Foreskin fibroblast (primary cell): ENCODE measurements at places on chromosomes 2 and 18.

- DNase-seq = peak; percentile 71
Measured at GRCh38 chr2:170530284-170530745, 184.8 kb upstream of the SP5 start.

- DNase-seq = no peak
Measured at GRCh38 chr2:106857882-106858478, 28.0 kb downstream of the ST6GAL2 start.

DNA sequence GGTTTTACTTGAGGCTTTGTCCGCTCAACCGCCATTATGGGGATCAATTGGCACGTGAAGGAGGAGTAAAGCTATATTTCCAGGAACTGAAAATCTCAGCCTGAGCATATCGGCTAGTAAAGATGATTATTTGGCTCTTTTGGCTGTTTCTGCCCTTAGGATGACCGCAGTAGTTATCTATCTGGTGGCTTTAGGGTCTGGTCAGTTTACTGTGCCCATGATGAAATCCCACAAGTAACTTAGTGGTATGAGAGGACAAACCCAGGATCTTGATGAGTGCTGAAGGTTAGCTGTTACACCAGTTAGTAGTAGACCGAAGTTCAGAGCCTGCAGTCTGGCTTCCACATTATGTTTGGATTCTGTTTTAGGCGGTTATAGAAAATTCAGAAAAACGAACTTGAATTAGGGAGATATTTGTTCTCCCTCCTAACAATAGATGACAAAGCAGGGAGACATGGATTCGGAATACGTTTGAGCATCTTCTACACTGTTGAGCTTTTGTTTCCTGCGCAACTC is 1.2 kb downstream of the MAT2A start:
- DNase-seq = peak; percentile 28

DNA sequence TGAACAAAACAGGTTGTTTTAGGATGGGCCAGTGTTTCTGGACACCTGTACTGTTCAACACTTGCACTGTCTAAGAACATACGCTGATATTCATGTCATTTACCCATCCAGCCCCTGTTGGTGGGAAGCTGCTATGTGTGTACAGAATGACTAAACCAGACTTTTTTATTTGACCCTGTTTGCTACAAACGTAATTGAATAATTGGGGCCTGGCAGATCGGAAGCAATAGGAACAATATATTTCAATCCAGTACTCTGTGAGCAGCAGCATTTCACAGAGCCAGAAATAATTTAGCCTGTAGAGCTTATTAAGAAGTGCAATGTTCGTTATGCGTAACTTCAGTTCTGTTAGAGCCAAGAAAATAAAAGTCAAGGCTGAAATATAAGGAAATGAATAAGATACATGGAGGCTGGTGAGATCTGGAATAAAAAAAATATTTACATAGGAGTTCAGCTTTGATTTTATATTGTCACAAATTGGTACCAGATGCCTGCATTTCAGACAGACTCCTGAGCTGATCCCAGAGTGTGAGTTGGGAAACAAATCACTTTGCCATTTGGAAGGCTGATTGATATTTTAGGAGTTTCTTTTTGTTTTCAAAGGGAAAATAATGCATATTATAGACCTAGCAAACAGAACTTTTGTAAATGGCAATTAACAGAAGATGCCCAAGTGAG is 19.7 kb downstream of the CABLES1 start:
- no peak for DNase-seq

GRCh38 chr2:174546519-174547506 is 50.8 kb downstream of the WIPF1 start:
- peak; percentile 56 for DNase-seq

GRCh38 chr18:703213-703967 is 9.0 kb downstream of the ENOSF1 start:
- DNase-seq = peak; percentile 59

DNA sequence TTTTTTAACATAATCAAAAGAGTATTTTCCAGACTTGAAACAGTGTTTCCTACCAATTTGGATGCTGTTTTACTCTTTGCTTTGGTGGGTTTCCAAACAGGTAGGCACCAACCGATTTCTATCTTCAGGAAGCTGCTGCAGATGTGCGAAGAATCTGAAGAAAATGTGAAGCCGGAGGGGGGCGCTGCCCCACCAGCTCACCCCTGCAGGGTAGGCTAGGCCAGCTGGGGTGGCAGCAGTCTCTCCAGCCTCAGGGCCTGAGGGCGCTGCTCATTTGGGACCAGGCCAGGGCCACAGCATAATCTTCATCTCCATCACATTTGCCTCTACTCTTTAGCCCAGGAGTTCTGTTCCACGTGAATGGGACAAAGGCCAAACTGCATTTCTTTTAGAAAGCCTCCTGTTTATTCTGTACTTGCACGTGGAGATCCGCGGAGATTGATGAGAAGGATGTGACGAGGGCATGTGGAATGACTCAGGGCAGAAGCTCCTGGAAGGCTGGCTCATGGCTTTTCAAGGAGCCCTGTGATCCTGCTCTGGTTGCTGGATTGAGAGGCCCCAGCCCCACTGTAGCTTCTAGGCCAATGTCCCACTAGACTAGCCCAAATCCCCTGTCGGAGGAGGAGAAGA is 84.2 kb upstream of the FAM136A start:
- DNase-seq = no peak

GRCh38 chr18:76674596-76674995 is 147.8 kb upstream of the ZNF236 start:
- no peak for DNase-seq

DNA sequence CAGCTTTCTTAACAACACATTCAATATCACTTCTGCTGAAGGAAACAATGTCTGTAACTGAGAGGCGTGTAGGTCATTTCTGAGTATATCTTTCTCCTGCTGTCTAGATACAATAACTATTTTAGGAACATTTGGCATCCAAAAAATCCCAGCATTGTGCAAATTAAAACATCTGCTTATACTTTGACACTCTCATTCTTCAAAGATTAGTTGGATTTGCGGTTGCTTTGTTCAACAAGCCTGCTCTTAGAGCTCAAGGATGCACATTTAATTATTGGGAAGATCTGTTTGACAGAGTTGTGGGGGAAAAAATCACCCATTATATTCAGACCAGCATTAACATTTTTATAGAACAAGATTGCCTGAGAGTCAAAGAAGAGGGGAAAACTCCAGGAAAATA is 449.5 kb upstream of the HNRNPA3 start:
- DNase-seq = no peak

- no peak for DNase-seq
Measured at GRCh38 chr2:156999661-157000060, 257.8 kb upstream of the GALNT5 start.

GRCh38 chr2:241598487-241598886 is 38.5 kb downstream of the THAP4 start:
- no peak for DNase-seq
